ENCODE measurements at places on chromosomes 13 and 19.
A peak's percentile ranks its signal among the peaks of the same experiment; 100 is the strongest.

GRCh38 chr13:109400209-109400608 is 386.2 kb downstream of the IRS2 start:
- DNase-seq, result no peak

- no peak for DNase-seq
Measured at GRCh38 chr13:74921326-74921725, 560.6 kb downstream of the TBC1D4 start.

DNA sequence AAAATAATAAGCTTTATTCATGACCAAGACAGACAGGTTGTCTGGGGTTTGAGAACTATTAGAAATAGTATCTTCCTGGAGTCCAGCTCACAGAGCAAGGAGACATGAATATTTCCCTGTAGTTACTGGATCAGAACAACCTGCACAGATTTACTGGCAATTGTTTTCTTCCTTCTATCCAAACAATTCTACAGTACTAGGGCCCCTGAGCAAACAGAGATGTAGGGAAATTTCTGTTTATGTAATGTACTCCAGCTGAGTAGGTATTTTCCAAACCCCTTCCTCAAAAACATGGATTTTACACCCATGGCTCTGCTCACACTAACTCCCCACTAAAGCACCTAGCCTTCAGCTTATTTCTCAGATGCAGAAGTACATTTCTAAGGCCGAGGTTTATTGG is 557.6 kb downstream of the GPC6 start:
- no peak for DNase-seq

DNA sequence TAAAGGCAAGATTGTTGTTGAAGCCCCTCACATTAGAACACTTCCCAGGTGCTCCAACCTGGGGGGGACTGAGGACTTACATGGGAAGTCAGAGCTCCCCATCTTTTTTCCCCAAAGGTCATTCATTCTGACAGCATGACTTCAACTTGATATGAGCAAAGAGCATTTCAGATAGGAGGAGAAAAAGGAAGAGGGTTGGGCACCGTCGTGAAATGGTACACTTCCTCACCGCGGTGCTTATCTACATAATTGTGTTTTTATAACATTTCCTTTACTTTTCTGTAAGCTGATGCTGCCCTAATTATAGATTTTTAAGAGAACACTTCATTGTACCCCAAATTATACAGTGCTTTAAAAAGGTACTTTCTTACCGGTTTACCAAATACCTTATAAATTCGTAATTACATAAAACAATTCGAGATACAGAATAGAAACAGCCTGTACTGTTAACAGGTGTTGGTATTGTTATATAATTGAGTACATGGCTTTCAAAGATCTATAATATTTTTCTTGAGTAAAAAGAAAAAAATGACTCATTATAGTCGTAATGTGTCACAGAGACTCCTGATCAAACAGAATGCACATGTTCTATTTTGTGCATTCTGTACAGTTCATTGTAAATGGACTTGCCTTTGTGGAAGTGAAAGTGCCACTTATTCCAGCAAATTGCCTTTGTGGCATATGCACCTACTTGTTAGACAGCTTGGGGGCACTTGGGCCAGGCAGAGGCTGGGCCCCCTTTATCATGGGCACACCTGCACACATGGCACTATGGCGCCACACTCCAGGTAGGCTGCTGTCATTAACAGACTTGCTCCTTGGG is 81.8 kb downstream of the GGACT start:
- no peak for DNase-seq

GRCh38 chr19:48755084-48755641 is at the start of gene FGF21:
Gene FGF21, plus strand, starts transcription at chr19:48755524. Its CDS starts 713 bp downstream, at chr19:48756237.
- no peak for DNase-seq

- peak; percentile 8 for DNase-seq
Measured at GRCh38 chr19:15488489-15489226, 9.4 kb upstream of the PGLYRP2 start.

DNA sequence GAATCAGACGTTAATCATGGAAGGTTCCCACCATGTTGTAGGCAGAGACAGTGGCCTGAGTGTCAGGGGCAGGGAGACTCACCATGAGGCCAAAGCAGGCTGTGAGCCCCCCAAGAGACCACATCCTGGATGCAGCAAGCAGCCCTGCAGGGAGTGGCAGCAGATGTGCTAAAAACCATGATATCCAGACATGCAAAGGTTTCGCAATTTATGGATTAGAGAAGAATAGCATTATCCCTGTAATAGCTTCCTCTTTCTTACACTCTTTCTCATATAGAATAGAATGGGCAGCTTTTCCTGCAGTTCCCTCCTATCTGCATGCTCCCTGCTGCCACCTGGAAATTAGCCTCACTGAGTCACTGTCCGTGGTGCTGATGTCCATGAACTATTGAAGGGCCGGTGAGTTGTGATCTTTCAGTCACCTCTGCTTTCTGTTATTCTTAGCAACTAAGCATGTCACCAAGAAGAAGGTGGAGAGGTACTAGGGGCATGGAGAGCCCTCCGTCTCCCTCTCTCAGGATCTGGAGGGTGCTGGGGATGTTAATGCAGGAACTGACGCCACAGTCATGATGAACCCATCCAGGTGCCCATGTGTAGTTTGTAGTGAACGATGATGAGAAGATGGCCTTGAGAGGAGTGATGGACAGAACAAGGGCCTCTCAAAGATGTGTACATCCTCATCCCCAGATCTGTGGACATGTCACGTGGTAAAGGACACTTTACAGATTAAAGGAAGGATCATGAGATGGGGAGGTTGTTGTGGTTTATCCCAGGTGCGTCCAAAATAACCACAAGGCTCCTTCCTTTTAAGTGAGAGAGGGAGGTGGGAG is 9.9 kb downstream of the CEACAM4 start:
- DNase-seq, result no peak

DNA sequence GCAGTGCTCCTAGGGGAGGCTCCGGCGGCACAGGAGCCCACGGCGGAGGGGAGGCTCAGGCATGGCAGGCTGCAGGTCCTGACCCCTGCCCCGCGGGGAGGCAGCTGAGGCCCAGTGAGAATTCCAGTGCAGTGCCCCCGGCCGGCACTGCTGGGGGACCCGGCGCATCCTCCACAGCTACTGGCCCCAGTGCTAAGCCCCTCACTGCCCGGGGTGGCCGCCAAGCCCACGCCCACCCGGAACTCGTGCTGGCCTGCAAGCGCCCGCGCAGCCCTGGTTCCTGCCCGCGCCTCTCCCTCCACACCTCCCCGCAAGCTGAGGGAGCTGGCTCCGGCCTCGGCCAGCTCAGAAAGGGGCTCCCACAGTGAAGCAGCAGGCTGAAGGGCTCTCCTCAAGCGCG is 62.2 kb downstream of the SPRY2 start:
- no peak for DNase-seq

DNA sequence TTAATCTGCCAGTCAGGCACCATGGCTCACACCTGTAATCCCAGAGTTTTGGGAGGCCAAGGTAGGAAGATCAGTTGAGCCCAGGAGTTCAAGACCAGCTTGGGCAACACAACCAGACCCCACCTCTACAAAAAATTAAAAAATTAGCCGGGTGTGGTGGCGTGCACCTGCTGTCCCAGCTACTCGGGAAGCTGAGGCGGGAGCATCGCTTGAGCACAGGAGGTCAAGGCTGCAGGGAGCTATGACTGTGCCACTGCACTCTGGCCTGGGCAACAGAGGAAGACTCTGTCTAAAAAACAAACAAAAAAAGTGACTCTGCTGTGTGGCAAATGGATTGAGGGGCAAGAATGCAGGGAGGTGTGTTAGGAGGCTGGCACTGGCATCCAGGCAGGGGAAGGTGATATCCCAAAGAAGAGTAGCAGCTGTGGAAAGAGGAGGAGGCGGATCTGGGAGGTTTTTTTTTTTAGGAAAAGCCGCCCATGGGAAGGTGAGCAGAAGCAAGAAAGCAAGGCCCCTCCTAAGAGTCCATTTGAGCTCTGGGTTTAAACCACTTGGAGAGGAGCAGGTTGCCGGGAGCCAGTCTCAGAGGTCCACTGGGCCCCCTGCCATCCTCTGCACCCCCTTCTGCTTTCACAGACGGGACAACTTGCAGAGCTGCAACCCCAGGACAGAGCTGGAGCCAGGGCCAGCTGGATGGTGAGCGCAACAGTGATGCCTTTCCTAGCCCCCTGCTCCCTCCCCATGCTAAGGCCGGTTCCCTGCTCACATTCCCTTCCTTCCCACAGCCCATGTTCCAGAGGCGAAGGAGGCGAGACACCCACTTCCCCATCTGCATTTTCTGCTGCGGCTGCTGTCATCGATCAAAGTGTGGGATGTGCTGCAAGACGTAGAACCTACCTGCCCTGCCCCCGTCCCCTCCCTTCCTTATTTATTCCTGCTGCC is 2.1 kb downstream of the HAMP start:
- DNase-seq, result no peak

- no peak for DNase-seq
Measured at GRCh38 chr19:5914946-5915781, 1.1 kb downstream of the CAPS start.

- DNase-seq, result no peak
Measured at GRCh38 chr13:49272296-49272695, 24.6 kb downstream of the CDADC1 start.

DNA sequence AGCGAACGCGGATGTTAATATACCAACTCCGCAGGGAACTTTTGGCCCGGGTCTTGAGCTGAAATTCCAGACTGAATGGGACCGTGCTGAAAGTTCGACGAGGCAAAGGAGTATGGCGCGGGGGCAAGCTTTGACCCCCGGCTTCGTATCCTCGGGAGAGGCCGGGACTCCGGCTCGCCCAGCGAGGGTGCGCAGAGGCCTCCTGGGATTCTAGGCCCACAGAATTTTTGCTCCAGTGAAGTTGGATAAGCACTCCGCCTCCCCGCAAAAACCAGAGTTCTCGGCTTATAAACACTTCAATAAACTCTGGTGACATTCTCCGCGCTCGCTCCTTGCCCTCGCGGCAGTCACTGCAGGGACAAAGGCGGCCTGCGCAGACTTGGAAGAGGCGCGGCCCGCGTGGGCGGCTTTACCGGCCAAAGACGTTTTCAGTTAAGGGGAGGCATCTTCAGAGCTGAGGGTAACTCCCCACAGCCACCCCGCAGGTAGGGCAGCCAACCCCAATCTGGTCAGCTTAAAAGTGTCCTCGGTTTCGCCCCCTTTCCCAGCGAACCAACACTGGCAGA is 112.6 kb downstream of the KCNRG start:
- no peak for DNase-seq

GRCh38 chr19:38699027-38699346 is 45.3 kb downstream of the CAPN12 start:
- no peak for DNase-seq

DNA sequence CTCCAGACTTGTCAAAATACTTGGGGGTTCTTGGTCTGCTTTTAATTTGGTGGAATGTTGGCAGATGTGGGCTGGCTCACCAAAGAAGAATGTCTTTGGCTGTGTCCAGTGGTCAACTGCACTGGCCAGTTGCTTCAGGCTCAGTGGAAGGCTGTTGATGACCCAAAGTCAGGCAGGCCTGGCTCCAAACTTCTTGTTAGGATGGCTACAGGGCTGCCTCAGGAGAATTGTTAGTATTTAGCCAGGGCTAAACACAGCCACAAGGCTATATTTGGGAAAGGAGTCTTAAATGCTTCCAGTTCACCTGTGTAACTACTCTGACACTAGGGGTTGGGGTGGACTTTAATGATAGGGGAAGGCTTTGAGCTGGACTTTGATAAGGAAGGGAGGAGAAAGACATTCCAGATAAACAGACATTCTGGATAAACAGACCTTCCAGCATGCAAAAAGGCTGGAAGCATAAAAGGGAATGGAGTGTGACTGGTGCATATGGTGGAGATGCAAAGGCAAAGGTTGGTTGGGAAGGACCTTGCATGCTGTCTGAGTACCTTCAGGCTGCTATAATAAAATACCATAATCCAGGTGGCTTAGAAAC is 116.8 kb downstream of the FOXO1 start:
- DNase-seq, result no peak

- no peak for DNase-seq
Measured at GRCh38 chr13:113562085-113562749, 22.3 kb upstream of the TFDP1 start.

GRCh38 chr13:94716016-94716415 is 3.7 kb upstream of the SOX21 start:
- no peak for DNase-seq

GRCh38 chr13:84705982-84706710 is 823.9 kb upstream of the SLITRK1 start:
- no peak for DNase-seq

DNA sequence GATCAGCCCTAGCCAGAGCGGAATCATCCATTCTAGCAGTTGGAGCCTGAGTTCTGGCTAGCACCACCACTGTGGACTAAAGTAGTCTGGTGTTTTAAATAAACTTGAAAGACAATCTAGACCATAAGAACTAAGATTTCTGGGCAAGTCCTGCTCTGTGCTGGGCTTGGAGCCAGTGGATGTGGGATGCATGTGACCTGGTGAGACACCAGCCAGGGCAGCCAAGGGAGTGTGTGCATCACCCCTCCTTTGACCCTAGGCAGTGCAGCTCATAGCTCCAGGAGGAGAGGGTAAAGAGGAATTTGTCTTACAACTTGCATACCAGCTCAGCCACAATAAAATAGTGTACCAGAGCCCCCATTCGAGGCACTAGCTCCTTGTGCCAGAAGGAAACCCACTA is 21.0 kb downstream of the ITGBL1 start:
- no peak for DNase-seq

DNA sequence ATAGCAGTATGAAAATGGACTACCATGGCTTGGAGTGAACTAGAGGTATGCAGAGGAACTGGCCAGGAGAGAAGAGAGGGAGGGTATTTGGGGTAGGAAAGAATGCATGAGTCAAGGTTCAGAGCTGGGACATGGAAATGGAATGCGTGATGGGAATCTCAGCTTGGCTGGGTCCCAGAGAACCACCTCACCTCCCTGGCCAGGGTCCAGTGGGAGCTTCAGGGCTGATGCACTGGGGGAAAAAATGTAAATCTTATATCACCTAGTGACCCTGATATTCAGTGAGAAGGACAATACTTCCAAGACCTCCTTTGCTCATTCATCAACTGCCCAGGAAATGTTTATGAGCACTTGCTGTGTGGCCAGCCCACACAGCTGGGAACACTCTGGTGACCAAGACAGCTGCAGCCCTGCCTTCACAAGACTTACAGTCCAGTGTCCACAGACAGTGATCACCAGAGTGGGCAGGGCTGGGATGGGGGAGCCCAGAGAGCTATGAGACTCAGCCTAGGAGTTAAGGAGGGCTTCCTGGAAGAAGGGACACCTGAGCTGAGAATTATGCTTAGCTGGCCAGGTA is 12.8 kb downstream of the IGSF23 start:
- DNase-seq, result no peak

- DNase-seq, result no peak
Measured at GRCh38 chr19:34269968-34270621, 15.7 kb downstream of the GARRE1 start.

DNA sequence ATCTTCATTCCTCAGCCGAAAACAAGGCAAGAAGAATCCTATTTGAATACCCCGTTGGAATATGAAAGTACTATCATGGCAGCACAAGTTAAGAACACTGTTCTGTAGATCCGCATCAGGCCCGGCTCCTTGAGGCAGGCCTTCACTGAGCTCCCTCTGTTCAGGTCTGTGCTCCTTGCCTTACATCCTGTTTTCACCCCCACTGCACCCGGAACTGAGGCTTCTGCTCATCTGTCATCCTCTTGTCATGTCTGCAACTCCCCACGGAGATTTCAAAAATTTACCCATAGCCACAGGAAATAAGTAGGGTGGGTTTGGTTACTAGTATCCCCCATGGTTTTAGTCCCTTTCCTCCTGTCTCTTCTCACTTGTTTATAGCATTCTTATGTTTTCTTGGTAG is 861.9 kb downstream of the GPC5 start:
- no peak for DNase-seq

Measured in forelimb muscle (tissue), 1 donor.